ENCODE measurements at places on chromosomes 16 and 17.

GRCh38 chr16:28139530-28139929 is 72.2 kb downstream of the XPO6 start:
- DNase-seq, result no peak

DNA sequence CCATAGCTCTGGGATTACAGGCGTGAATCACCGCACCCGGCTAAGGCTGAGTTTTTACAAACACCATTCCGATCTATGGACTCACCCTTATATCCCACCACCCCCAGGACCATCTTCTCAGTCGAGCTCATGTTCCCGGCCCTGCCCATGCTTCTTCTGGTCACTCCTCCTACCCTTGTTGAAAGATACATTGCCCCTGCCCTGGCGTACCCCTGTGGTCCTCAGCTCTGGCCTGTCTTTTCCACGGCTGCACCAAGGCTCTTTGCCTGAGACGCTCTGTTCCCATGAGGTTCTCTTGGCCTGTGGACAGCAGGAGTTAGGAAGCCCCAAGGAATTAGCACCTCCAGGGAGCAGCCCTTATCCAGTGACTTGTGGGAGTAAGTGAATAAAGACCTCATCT is 379.4 kb upstream of the TNRC6C start:
- no peak for DNase-seq

GRCh38 chr16:87722590-87723225 is 43.1 kb downstream of the KLHDC4 start:
- DNase-seq, result no peak

DNA sequence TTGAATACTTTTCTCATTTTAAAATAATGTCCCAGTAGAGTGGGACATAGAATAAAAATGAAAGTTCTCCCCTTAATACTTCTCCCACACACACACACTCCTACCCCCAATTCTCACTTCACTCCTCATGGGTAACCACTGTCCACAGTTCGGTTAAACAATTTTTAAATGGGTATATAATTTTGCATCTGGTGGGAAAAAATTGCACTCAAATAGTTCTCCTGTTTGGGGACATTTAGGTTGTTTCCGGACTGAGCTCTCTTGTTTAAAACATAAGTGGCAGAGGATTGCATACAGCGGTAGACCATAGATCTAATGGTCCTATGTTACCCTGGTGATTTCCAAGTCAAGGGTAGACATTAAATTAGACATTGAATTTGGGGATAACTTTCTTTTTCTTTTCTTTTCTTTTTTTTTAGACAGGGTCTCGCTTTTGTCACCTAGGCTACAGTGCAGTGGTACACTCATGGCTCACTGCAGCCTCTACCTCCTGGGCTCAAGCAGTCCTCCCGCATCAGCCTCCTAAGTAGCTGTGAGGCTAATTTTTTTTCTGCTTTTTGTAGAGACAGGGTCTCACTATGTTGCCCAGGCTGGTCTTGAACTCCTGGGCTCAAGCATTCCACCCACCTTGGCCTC is 138.3 kb downstream of the SOCS1 start:
- DNase-seq, result no peak

DNA sequence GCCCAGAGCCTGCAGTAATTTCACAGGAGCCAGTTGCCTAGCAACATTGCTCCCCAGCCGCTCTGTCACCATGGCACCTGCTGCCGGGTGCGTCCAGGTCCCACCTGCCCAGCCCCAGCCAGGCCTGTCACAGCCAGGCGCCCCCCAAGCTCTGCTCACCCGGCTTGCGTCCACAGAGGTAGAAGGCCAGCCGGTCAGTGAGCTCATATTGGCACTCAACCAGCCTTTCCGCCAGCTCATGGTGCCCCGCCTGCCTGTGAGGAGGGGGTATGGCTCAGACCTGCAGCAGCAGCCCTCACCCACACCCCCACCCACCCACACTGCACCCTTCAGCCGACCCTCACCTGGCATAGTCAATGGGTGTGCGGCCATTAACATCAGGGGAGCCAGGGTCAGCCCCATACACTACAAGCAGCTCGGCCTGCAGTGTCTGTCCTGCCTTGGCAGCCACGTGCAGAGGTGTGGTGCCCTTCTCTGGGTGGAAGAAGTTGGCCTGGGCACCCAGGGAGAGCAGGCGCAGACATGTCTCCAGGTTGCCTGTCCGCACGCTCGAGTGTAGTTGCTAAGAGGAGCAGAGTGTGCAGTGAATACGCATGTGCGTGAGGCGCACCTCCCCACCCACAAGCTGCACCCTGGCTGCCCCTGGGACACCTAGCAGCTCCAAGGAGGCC is 7.7 kb downstream of the GIT1 start:
- no peak for DNase-seq

GRCh38 chr16:28110074-28110473 is 46.6 kb upstream of the GSG1L start:
- DNase-seq, result no peak

DNA sequence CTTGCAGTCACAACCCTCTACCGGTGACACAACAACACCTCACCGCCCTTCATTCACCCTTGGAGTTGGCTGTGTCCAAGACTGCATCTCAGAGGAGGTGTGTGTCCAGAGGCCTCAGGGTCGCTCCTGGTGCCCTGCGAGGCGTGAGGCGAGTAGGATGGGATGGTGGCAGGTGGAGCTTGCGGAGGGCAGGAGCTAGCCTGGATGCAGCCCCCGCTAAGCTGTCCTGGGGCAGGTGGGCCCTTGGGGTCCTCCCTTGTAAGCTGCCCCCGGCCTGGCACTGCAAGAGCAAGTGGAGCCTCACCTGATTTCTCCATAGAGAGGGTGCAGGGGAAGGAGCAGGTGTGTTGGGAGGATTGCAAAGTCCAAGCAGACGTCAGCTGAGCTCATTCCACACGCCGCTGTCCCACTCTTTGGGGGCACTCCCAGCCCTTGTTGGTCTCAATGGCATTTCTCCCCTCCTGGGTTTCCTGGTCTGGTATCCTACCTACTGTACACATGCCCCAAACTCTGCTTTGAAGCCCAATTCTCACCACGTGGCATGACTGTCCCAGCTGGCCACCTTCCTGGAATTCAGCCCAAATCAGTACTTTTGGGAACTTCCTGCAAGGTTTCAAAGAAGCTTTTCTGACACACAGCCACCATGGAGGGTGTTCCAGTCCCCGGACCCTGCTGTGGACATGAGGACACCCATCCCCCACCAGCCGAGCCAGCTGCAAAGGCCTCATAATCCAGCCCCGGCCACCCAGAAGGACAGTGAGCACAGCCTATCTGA is 18.1 kb upstream of the ICAM2 start:
- no peak for DNase-seq

- DNase-seq, result no peak
Measured at GRCh38 chr16:23527961-23528643, 17.8 kb upstream of the GGA2 start.

DNA sequence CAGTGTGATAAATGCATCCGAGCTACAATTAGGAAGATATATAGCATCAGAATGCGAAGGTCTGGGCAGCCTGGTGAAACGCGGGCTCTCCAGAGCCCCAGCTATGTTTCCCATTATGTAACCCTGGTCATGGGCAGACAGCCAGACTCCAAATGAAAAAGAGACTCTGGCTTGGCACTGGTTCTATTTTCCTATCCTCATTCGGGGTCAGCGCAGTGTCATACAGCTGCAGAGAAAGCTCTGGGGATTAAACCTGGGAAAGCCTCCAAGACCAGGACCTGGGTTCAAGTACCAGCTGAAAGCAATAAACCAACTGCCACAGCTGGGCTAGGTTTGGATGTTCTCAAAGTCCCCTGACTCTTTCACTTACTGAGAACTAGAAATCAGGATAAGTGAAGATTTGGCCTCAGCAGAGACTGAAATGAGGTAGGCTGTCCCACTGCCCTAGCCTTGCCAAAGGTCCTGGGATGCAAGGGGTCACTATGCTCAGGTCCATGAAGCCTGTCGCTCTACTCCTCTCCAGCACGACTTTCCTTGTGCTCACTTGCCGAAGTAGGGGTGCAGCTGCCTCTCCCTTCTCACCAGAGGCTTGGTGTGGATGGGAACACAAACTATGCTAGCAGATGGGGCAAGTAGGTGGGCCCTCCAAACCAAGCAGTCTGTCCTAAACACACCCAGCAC is 123.8 kb downstream of the SMG6 start:
- no peak for DNase-seq

DNA sequence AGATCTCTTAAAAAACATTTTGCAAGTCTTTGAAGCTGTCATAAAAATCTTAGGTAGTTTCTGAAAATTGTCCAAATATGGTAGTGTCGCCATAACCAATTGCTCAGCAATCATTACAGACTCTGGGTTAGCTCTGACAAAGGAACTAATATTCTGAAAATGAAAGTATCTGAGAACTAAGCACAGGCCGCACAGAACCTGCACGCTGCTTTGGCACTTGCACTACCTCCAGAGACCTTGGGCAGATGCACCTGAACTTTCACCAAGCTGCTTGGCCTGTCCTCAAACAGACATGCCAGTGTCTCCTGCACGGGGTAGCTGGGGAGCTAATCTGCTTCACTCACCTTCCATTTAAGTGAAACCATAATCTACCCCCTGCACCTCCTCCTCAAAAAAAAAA is 317.0 kb downstream of the MAF start:
- no peak for DNase-seq

GRCh38 chr16:69930117-69930776 is 20.9 kb upstream of the CLEC18A start:
- no peak for DNase-seq

DNA sequence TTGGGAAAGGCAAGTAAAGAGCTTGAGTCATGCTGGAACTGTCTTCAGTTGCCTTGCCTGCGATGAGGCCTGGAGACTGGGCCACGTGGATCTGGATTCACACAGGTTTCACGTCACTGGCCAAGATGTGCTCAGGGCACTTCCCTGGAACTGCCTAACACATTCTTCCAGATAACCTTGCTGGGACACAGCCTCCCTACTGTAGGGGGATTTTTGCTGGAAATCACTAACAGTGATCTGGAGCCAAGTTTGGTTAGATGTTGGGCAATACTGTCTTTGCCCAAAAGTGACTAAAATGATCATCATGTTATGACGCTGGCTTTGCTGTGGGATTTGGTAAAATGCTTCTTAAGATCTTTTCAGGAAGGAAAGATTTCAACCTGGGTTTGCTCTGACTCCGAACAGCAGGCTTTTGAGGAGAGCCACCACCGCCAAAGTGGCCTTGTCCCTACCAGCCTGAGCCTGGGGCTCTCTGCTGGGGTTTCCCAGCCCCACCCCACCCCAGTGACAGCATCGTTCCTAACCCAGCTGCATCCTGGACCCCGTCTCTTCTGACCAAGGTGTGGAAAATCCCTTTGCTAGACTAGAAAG is 14.7 kb downstream of the C1QTNF1 start:
- DNase-seq, result no peak

- DNase-seq, result no peak
Measured at GRCh38 chr16:89094252-89094879, 714 bp downstream of the ACSF3 start.

- no peak for DNase-seq
Measured at GRCh38 chr17:9213303-9213640, 192.0 kb downstream of the NTN1 start.

DNA sequence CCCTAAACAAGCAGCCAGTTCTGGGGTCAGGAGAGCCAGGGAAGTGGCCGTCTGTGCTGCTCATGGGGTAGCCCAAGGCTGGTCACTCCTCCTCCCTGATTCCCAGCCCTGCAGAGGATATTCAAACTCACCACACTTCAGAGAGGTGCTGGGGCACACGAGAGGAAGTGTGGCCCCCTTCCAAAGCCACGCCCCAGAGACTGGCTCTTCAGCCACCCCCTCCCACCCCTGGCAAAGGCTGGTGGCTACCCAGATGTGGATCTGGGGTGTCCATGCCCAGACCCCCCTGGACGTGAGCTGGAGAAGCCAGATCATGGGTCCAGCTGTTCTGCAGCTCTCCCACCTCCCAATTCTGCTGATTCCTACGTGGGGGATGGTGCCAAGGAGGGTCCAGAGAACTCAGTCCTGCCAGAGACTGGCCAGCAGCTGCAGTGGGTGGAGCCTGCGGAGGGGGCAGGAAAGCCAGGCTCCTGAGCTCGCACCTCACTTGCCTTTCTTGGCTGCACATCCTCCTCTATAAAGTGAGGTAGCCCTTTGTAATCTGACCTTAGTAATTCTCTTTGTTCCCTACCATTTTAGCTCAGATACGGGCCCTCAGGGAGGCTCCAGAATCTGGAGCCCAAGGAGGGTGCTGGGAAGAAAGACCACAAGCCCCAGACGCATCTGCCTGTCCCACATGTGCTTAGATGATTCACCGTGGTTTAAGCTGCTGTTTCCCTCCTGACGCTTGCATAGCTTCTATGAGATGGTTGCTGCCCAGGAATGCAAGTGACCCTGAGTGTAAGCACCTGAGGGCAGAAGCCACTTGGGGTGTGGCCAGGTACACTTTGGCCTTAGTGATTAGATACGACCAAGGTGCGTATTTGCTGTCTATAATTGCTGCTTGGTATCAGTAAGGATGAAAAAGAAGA is 15.3 kb downstream of the SDK2 start:
- DNase-seq, result no peak

GRCh38 chr16:79707876-79708275 is 107.3 kb upstream of the MAF start:
- no peak for DNase-seq

- no peak for DNase-seq
Measured at GRCh38 chr16:62816971-62817519, 780.8 kb upstream of the CDH8 start.

GRCh38 chr17:5511401-5512225 is 25.2 kb downstream of the MIS12 start:
- DNase-seq, result no peak

GRCh38 chr17:79485419-79485985 is 125.3 kb downstream of the RBFOX3 start:
- DNase-seq, result no peak

GRCh38 chr16:88483392-88483641 is 30.2 kb downstream of the ZFPM1 start:
- no peak for DNase-seq

- no peak for DNase-seq
Measured at GRCh38 chr17:3995067-3995466, 30.8 kb upstream of the ATP2A3 start.

GRCh38 chr16:89523680-89524344 is 15.6 kb downstream of the SPG7 start:
- DNase-seq, result no peak

GRCh38 chr17:75418531-75418930 is 13.1 kb upstream of the GRB2 start:
- DNase-seq, result no peak

DNA sequence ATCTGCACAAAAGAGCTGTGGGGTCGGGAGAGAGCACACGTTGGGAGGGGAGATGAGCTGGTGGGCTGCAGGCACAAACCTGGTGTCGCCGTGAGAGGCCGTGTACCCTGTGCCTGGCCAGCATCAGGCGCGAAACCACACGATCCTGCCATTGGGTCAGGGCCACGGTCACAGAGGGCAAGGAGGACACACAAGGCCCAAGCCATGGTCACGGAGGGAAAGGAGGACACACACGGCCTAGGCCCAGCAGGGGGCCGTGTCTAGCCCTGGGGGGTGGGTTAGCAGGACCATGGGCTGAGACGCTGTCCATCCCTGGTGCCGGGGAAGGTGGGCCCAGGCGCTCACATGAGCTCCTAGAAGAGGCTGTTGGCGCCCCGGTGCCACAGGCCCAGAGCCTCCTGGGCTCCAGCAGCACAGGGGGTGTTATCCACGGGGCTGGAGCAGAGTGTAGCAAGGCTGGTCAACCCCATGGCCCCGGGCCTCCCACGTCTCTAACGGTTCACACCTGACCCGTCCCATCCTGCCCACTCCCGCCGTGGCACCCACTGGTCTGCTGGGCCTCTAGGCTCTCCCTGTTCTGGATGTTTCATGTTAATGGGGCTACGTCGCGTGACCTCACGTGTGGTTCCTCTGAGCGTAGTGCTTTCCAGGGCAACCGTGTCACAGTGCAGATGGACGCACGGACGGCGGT is 7.5 kb upstream of the CCDC154 start:
- no peak for DNase-seq

- DNase-seq, result no peak
Measured at GRCh38 chr16:66261826-66262225, 104.7 kb upstream of the CDH5 start.
